ENCODE measurements at places on chromosomes 12 and 14.

DNA sequence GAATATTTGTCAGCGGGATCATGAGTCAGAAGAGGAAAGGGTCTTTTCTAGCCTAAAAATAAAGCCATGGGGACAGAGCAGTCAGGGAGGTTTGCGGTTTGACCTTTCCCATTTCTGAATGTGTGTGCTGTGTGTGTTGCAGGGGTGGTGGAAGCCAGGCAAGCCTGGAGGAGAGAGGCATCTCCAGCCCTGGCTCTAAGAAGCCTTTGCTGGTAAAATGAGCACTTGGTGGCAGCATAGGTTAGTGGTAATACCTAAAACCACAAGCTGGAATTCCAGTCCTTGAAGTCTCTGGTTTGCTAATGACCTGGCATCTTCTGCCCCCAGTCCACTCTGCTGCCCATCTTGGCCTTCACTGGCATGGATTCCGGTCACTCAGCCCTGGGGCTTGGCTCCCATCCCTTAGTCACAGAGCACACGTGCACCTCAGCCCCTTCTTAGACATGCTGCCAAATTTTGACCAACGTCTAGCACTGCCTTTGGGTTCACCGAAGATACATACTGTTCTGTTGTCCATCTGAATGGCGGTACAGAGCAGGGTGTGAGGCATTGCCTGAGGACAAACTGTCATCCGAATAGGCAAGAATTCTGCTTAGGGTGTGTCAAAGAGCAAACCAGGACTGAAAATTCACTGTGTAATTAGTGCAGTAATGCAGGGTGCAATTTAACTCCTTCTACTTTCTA lies 52.7 kb downstream of the KCNA5 start:
- no peak for DNase-seq

DNA sequence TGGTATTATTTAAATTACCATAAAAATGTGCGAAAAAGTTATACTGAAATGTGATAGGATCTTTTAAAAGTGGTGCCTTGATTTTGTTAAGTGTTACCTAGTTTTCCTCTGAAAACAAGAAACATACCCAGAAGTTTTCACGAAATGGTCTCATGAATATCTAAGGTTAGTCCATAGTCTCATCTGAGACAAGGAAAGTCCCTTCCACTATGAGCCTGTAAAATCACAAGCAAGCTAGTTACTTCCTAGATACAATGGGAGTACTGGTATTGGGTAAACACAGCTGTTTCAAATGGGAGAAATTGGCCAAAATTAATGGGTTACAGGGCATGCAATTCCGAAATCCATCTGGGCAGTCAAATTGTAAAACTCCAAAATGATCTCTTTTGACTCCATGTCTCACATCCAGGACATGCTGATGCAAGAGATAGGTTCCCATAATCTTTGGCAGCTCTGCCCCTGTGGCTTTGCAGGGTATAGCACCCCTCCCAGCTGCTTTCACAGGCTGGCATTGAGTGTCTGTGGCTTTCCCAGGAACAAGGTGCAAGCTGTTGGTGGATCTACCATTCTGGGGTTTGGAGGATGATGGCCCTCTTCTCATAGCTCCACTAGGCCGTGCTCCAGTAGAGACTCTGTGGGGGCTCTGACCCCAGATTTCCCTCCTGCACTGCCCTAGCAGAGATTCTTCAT lies 271.4 kb downstream of the NAV3 start:
- peak; percentile 14 for DNase-seq

- DNase-seq, result no peak
These were observed 219.8 kb upstream of the ATP2B1 start for GRCh38 chr12:89928467-89928866.

GRCh38 chr12:46373301-46374296 lies 1.0 kb upstream of the SLC38A2 start:
- DNase-seq, result no peak

DNA sequence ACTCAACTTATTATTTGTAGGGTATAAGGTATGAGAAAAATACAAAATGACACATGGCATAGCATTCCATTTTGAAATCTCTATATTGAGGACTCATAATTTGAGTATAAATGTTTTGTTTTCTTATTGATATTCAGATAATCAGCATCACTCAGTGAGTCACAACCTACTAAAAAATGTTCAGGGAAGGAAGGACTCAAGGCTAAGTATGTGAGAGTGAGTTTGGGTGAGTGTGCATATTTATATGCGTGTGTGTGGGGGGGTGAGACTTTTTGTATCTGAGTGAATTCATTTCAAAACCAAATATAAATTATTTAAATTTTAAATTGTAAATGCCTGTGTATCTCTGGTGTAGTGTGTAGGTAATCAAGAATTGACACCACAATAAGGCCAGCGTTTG lies 87.8 kb upstream of the PRKD1 start:
- DNase-seq, result no peak

- no peak for DNase-seq
These were observed 5.0 kb upstream of the SLC25A47 start for GRCh38 chr14:100317912-100318808.

GRCh38 chr12:110807640-110808039 lies 39.1 kb upstream of the CCDC63 start:
- no peak for DNase-seq

DNA sequence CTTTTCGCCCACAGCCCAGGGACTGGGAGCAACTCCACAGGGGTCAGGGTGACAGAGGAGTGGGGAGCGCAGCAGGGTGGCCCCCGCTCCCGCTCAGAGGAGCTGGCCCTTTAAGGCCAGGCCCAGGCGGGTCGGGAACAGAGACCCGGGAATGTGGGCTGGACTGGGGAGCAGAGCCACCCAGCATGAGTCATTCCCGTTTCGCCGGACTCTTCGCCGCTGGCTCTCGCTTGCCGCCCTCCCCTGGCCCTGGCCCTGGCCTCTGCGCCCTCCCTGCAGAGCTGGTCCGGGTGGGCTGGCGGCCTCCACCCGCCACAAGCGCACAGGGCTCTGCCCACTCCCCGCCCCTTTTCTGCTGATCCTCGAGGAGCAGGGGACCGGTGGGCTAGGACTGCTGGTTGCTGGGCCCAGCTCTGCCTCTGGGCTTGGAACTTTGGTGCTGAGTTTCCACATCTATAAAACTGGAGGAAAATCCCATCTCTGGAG lies 92.8 kb downstream of the NINJ2 start:
- DNase-seq, result no peak

GRCh38 chr14:77204459-77204771 lies 22.8 kb downstream of the TMEM63C start:
- peak; percentile 73 for DNase-seq

GRCh38 chr12:41286426-41286825 lies 98.3 kb downstream of the PDZRN4 start:
- DNase-seq, result no peak

GRCh38 chr12:56922031-56922430 lies 12.2 kb downstream of the SDR9C7 start:
- no peak for DNase-seq

DNA sequence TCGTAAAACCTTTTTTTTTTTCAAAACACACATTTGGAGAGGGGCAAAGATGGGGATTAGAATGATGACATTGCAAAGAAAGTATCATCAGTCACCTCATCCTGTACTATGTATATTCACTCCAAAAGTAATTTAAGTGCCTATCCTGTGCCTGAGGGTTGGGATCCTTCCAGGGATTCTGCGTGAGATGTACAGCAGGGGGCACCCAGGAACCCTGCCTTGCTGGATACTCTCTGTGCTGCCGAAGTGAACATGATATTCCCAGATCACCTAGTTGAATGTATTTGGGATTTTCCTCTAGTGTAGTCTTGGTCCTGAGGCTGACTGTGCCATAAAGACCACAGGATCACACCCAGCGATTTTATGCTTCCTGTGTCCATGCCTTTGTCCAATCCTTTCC lies 372.7 kb downstream of the IPO8 start:
- DNase-seq, result no peak

DNA sequence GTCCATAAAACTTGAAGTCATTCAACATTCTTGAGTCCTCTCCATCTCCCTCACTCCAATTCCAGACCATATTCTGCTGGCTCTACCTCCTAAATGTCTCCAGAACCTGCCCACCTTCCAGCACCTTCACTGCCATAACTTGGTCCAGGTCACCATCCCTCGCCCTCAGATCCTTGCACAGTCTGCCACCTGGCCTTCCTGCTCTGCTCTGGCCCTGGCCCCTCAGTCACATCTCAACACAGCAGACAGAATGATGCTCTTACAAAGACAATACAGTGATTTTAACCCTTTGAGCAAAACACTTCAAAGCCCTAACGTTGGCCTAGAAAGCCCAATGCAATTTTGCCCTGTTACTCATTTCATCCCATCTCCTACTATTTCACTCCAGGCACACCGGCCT lies 81.8 kb upstream of the PDZRN4 start:
- no peak for DNase-seq

GRCh38 chr12:39413836-39414771 lies 28.8 kb downstream of the KIF21A start:
- no peak for DNase-seq

- DNase-seq, result no peak
These were observed 56.2 kb upstream of the VPS33A start for GRCh38 chr12:122322501-122322900.

DNA sequence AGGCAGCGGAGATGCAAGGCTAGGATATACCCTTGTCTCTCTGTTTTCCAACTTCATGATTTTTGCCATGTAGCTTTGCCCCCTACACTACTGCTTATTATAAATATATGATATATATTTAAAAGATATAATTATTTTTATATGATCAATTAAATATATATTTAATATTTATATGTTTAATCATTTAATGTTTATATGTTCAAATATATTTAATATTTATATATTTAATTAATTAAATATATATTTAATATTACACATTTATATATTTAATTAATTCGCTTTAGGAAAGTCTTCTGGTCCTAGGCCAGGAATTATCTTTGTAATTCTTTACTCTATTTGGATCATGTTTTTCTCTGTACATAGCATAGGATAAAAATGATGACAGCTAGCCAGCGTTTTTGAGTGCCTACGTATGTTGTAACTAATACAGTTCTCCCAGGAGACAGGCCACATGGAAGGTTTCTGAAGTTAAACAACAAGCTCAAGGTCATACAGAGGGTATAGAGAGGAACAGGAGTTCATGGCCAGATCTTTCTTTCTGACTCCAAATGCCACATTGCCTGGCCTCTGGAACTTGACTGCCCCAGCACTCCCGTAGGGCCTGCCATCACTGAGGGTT lies 192.5 kb downstream of the KCNA5 start:
- DNase-seq, result no peak

- DNase-seq, result no peak
These were observed 715 bp downstream of the KLRC4 start for GRCh38 chr12:10408842-10409241.

DNA sequence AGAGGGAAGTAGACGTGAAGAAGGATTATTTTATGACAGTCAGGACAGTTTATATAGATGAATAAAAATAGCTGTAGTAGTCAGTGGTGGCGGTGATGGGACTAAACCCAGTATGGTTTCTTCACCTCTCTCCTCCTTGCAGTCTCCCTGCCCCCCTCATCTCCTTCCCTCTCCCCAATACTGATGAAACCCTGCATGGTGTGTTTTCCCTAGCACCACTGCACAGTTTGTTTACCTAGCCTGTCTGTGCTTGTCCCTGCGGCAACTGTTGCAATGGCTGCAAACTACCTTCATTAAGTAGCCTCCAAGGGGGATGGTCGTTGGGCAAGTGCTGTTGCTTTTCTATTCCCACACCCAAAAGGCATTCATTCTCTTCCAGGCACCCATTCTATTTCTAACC lies 14.7 kb downstream of the PCBP2 start:
- no peak for DNase-seq

GRCh38 chr14:78316786-78317185 lies 146.6 kb downstream of the NRXN3 start:
- DNase-seq, result no peak

GRCh38 chr14:71107921-71108320 lies 200.7 kb downstream of the PCNX1 start:
- DNase-seq, result no peak

DNA sequence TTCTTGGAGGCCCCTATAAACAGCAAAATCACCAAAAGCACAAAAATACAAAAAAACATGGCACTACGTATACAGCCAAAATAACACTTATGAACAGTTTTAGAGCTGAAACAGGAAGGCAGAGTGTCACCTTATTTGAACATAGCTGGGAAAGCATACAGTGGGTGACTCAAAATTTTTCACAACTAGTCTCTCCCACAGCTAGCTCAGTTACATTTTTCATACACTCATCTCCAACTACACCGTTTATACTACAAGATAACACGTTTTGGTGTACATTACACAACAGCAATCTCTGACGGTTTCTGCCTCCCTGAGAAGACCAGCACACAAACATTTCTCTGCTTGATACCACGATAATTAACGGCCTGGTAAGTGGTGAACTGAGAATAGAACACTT lies 2.9 kb downstream of the RAD52 start:
- DNase-seq, result no peak

DNA sequence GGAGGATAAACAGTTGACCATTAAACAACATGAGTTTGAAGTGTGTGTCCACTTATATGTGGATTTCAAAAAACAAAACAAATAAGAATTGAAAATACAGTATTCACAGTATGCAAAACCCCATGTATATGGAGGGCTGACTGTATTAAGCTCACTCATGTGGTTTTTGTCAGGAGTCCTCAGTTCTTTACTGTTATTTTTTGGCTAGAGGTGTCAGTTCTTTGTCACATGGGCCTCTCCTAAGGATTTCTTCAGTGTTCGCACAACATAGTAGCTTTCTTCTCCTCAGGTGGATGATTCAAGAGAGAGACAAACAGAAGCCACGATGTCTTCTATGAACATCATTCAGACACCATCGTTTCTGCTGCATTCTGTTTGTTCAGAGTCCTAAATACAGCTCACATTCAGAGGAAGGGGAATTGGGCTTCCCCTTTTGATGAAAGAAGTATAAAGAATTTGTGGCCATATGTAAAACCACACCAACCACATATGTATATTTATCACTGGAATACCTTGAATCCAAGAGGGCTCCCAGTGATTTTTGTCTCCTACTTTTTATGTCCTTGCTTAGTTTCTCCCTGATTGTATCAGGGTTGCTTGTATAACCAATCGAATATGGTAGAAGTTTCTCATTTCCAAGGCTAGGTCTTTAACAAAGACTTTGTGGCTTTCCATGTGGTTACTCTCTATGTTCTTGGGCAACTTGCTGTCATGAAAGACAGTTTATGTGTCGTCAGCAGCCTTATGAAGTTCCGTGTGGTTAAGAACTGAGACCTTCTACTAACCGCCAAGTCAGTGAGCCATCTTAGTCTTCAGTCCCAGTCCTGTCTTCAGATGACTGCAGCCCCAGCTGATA lies 18.9 kb downstream of the MNAT1 start:
- DNase-seq, result no peak

- DNase-seq, result no peak
These were observed 5.7 kb upstream of the LRR1 start for GRCh38 chr14:49593016-49593415.

GRCh38 chr12:89326239-89327040 lies 25.9 kb downstream of the DUSP6 start:
- DNase-seq, result no peak

Measured in NCI-H187 (cell line).